NCI-H2107 (cell line): ENCODE measurements at places on chromosomes 11 and 22.

- DNase-seq: no peak
These were observed 79.2 kb downstream of the STIM1 start for GRCh38 chr11:3934658-3935057.

DNA sequence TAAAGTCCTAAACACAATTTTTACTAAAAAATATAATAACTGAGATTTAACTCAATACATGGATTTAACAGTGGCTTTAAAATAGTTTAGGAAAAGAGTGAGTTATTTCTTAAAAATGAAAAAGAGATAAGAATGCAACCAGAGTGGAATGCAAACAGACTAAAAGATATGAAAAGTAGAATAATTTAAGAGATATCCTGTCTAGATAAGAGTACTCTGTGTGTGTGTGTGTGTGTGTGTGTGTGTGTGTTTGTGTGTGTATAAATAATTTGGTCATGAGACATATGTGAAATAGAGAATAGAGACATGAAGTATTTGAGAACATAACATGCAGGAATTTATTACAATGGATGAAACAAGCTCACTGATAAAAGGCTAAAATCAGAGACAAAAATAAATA, 986.9 kb upstream of the CHORDC1 start:
- no peak for DNase-seq

DNA sequence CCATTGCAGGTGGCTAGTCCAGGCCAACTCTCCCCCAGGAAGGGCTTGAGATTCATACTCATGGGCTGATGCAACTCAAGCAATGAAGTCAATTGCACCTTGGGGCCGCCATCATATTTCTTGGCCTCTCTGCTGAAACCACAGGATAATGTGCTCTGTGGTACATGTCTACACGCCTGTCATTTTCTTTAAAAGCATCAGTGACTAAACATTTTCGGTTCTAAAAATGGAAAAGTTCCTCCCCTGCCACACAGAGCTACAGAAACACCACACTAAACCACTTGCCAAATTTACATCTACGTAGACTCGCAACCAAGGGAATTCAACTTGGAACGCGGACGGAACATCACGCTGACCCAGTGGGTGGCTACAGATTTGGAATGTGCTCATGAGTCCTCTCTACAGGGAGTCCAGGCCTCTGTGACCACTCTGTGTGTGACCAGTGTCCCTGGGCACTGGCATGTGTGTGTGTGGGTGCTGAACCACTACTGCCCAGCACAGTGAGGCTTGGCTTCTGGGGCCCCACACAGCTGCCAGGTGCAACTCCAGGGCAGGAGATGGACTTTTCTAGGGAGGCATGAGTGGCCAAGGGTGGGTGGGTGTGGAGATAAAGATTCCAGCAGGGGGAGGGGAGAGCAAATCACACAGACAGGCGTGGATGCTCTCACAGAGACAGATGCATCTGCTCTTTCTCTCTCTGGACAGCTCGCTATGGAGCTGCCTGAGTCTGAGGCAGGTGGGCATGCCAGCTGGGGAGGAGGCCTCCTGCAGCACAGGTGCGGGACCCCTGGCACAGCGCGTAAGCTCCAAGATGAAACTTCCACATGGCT, 261.9 kb downstream of the CTTN start:
- DNase-seq: no peak

GRCh38 chr22:36152088-36152487, 8.5 kb downstream of the APOL3 start:
- DNase-seq: no peak

DNA sequence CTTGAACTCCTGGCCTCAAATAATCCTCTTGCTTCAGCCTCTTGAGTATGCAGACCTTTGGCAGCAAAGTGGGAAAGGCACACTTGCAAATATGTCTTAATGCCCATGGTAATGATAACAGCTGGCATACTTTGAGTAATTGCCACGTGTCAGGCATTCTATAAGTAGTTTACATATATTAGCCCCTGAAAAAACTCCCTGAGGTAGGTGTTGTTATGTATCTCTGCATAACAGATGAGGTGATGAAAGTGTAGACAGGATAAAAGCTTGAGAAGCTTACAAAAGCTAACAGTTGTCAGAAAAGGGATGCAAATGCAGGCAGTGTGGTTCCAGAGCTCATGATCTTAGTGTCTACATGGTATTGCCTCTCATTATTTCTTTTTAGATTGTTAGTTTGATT, 291.1 kb upstream of the C11orf87 start:
- DNase-seq: no peak

GRCh38 chr11:62124186-62125113, 639 bp downstream of the INCENP start:
- DNase-seq: no peak

DNA sequence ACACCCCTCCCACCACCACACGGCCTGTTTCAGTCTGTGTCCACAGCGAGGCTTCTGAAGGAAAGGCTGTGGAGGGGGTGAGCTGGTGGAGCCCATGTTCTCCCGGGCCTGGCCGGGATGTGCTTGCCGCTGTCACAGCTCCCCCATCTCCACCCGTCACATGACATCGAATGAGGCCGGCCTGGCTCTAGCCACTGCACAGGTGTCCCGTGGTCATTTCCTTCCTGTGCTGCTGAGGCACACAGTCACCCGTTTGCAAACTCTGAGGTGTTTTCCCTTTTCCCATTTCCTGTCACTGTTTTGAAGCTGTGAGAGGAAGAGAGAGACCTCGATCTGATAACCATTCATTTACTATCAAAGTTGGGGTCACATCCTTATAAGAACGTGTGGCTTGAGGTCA, 55.7 kb upstream of the CLDN5 start:
- no peak for DNase-seq

DNA sequence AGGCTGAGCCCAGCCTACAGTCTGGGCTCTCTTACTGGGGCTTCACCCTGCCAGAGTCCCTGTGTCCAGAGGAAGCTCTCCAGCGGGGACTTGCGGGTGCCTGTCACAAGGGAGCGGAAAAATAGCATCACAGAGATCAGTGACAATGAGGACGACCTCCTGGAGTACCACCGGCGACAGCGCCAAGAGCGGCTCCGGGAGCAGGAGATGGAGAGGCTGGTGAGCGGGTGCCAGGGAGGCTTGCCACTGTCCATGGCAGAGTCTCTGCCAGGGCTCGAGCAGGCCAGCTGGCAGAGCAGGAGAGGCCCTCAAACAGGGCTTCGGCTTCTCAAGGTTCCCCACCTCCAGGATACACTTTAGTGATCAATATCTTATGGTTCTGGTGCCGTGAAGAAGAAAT, 21.0 kb downstream of the PHLDB1 start:
- no peak for DNase-seq

DNA sequence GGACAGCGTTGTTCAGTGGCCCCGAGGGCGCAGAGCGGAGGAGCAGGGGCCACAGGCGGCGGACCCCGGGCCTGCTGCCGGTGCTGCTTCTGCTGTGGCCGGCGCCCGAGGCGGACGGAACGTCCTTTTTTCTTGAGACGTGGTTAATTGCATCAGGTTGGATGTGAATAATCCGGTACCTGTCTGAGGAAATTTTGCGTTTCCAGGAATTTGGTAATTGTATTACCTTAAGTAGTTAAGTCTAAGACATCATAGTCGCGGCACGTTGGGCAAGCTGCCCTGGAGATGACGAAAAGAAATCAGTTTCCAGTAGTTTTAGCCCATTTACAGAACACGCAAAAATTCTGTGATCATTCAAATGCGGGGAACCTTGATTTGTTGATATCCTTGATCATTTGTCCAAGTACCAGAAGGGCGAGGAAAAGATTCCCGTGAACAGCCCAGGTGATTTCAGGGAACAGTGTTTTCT, 789 bp downstream of the SPECC1L start:
- DNase-seq: no peak
